ENCODE measurements at places on chromosomes 3 and 15.

- no peak for DNase-seq
These were observed 32.1 kb upstream of the RFTN1 start for GRCh38 chr3:16545413-16546185.

GRCh38 chr3:133992381-133992780 lies 37.3 kb downstream of the SLCO2A1 start:
- DNase-seq, result no peak

- DNase-seq, result no peak
These were observed at the start of gene HESX1 for GRCh38 chr3:57199895-57200297. Gene HESX1, minus strand, starts transcription at chr3:57199978. Its CDS starts 60 bp downstream, at chr3:57199918.

GRCh38 chr15:37125143-37125542 lies 24.8 kb upstream of the MEIS2 start:
- no peak for DNase-seq

- DNase-seq, result no peak
These were observed 57.4 kb downstream of the UMPS start for GRCh38 chr3:124787476-124788195.

GRCh38 chr3:99473321-99473751 lies 165.1 kb upstream of the COL8A1 start:
- DNase-seq, result no peak

DNA sequence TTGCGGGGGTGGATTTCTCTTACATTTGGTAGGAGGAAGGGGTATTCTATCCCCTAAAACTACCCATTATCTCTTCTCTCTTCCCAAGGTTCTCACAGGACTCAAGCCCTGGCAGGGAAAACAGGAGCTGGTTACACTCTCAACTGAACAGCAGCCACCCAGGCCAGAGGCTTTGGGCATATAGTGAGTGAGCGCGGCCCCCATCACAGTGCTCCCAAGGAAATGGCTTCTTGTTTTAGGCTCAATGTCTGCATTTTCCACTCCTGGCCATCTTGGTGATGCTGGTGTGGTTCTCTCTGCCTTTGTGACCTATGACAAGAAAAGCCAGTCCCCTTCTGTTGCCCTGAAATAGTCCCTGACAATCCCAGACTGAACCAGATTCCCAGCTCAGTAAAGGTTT lies 50.1 kb downstream of the WDR76 start:
- DNase-seq, result no peak

DNA sequence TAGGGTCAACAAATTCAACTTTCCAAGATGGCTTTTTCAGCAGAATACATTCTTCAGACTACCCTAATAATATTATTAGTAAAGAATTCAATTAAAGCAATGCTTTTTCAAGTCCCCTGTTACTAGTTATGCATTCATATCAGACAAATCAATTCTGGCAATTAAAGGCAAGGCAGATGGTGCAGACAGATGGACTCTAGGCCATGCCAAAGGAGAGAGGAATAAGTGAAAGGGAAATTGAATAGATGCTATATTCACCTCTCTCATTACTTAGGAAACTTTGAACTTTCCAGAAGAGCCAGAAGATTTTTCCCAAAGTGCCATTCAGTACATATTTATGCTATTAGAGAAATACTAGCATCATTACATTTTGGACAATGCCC lies 487.7 kb upstream of the RASGRP1 start:
- DNase-seq, result no peak

- DNase-seq, result no peak
These were observed 249.3 kb upstream of the ZNF717 start for GRCh38 chr3:76034649-76035048.

- no peak for DNase-seq
These were observed 14.8 kb upstream of the RAD51 start for GRCh38 chr15:40680151-40680550.

- peak; percentile 18 for DNase-seq
These were observed 5.9 kb upstream of the NDUFAF1 start for GRCh38 chr15:41408234-41408641.

DNA sequence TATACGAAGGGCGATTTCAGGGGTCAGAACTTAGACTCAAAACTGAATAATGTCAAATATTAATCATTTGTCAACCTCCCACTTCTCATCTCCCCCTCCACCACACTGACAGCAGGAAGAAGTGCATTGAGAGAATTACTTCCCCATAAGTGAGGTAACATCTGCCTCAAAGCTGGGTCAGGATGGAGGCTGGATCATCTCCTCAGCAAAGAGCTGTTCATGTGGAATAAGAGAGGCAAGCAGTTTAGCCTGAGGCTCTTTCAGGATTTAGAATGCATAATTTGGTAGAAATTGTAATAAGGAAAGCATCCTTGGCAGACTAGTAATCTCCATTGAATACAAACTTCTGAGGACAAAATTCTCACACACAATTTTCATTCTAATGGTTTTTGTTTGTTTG lies 512.1 kb downstream of the ROBO1 start:
- DNase-seq, result no peak

- peak; percentile 40 for DNase-seq
These were observed 39.7 kb downstream of the SPATA12 start for GRCh38 chr3:57100046-57100695.

DNA sequence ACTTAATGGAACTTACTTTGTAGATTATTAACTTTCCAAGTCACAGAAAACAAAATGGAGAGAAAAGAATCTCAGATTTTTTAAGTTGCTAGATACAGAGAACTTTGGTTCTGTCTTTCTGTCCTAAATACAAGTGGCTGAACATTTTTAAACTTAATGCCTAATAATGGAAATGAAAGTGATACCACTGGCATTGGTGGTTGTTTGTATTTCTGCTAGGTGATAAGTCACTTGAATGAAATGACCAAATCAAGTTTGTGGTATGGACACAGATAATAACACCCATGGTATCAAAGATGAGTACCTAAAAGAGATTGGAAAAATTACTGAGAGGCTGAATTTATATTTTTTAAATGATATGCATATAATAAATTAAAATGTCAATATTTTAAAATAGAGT lies 502.1 kb downstream of the CNTN6 start:
- DNase-seq, result no peak

- no peak for DNase-seq
These were observed 1074.6 kb downstream of the FHIT start for GRCh38 chr3:60176614-60177013.

GRCh38 chr3:25854214-25854613 lies 64.3 kb downstream of the OXSM start:
- no peak for DNase-seq

DNA sequence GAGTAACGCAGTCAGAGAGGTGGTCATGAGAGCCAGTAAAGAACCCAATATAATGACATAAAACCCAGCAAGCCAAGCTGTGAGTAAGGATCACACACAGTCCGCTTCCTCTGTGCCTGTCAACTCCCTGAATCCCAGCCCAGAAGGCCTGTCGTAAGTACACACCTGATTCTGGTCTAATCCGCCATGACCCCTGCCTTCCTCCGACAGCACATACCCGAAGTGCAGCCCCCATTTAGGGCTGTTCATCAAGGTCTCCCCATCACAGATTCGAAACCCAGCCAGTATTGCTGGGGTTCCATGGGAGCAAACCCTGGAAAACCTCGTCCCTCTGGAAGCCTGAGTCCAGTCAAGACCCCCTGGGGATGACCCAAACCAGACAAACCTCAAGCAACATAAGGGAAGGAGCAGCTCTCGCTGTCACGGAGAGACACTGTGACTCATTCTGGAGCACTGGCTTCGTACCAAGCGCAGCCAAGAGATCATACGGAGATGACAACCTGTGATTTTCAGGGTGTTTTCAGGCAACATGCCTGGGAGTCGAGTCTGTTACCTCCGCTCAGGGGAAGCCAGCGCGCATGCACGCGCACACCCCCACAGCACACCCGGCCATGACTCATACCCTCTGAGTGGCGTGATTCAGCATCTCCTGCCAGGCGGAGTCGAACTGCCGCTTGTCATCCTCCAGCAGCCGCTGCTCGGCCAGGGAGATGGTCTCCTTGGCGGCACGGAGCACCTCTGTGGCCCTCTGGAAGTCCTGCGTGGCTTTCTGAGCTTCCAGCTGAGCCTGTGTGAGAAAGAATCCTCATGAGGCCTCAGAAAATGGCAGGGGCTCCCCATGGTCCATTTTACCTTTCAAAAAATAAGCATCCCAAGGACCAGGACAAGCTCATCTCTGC lies 63.0 kb downstream of the SH3BP5 start:
- peak; percentile 92 for DNase-seq

- DNase-seq, result peak; percentile 82
These were observed 70.3 kb upstream of the PPP2R3A start for GRCh38 chr3:135895106-135895733.

DNA sequence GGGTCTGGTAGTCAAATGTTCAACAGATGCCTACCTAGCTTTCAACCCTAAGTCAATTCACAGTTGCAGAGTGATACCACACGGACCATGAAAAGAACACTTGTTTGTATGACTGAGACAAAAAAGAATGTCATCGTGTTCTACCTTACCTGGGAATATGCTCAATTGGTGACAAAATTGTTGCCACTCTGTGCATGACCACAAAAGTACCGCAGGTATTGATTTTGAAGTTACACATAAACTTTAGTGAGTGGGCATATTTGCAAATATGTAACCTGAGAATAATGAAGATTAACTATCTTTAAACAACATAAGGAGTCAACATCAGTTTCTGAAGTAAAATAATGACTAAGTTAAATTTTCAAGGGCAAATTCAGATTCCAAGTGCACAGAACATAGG lies 53.4 kb upstream of the SNRPN start:
- DNase-seq, result no peak

DNA sequence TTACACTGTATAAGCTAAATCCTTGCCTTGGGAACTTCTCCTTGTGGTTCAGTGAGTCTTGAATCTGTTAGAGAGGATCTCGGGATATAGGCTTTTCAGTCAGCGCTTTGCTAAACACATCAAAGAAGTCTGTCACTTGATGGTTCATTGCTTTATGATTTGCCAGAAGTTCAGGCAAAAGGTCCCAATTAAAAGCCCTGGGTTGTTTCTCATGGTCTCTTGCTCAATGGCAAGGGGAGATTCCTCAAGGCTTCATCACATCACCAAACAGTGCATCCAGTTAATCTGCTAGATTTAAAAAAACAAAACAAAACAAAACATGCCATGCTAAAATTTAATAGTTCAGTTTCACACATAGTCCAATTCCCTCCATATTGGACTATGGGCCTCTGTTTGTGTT lies 114.8 kb downstream of the FILIP1L start:
- DNase-seq, result no peak

DNA sequence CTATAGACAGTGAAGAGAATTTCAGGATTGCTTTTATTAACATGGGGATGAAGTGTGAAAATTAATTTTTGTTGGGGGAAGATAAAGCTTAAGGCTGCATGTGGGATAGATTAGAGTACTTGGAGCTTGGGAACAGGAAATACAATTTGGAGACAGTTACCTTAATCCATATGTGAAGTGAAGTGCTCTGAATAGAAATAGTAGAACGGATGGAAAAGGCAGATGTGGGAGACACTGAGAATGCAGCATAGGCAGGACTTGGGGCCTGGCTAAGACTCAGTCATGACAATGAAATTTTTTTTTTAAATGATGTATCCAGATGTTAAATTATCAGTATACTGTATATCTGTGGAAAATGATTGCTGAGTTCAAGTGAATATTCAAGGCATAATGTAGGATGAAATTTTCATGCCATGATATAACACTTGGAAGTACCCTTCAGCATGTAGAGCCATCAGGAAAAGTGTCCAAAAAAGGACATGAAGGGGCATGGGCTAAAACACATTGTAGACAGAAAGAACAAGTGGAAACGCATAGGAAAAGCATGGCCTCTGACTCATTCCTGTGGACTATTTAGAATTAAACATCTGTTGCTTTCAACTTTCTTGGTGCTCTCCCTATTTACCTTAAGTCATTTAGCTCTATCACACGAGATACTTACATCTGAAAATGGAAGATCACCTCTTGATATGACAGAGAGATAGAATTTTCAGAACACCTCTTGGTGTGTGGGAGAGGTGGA lies 134.8 kb downstream of the RBMS3 start:
- no peak for DNase-seq

- peak; percentile 3 for DNase-seq
These were observed 683.0 kb downstream of the TBL1XR1 start for GRCh38 chr3:176514297-176514696.

GRCh38 chr15:68781766-68782588 lies 38.7 kb downstream of the ANP32A start:
- DNase-seq, result no peak

GRCh38 chr3:177647341-177647740 lies 450.1 kb upstream of the TBL1XR1 start:
- no peak for DNase-seq

GRCh38 chr3:46690798-46691197 lies 2.7 kb downstream of the ALS2CL start:
- DNase-seq, result no peak

DNA sequence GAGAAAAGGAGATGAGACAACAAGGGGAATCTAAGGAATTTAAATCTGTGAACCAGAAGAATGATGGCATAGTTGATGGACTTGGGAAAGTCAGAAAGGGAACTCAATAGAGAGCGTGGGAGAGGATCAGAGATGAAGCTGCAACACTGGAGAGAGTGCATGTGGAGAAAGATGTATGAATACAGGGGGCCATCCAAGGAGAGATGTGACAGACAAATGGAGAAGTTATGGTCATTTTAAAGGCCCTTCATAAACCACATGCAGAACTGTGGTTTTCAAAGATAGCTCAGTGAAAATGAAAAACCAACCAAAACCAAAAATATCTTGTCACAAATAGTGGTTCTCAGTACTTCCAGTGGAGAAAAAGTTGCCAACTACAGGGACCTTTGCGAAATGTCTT lies 265.2 kb downstream of the SUCLG2 start:
- DNase-seq, result peak; percentile 58

Measured in inflammatory macrophage treated with lipopolysaccharide for 1 hour (primary cell).